ENCODE measurements at places on chromosomes 2 and 18.

- DNase-seq: no peak
These were observed 583.6 kb upstream of the PIK3C3 start for GRCh38 chr18:41371156-41372045.

GRCh38 chr18:35672897-35673296 is 91.4 kb downstream of the GALNT1 start:
- no peak for DNase-seq

DNA sequence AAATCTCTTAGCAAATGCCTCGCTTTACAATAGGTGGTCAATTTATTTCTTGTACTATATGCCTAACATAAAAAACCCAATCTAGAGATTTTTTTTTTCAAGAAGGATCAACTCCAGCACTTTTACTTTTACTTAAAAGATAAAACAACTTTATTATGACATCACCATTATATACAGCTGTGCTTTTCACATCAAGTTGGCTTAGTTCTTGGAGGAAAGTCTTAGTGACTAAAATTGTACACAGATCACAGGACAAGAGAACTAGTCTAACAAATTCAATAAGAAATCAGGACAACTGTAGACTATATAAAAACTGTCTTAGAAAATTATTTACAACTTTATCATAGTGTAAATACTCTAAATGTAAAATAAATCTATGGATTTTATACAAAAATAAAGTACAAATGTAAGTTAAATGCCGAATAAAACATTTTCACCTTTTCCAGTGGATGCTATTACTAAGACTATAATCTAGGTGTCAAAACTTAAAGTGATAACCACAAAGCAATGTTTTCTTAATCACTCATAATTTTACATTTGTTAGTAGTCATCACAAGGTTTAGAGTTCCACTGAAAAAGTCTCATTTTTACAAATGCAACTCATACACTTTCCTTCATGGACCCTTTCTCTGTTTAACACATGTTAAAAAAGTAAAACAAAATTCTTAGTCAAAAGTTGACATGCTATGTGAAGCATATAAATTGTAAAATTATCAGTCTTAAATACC is 5.4 kb upstream of the CD302 start:
- no peak for DNase-seq

GRCh38 chr2:10482913-10483312 is 34.8 kb upstream of the ODC1 start:
- no peak for DNase-seq

DNA sequence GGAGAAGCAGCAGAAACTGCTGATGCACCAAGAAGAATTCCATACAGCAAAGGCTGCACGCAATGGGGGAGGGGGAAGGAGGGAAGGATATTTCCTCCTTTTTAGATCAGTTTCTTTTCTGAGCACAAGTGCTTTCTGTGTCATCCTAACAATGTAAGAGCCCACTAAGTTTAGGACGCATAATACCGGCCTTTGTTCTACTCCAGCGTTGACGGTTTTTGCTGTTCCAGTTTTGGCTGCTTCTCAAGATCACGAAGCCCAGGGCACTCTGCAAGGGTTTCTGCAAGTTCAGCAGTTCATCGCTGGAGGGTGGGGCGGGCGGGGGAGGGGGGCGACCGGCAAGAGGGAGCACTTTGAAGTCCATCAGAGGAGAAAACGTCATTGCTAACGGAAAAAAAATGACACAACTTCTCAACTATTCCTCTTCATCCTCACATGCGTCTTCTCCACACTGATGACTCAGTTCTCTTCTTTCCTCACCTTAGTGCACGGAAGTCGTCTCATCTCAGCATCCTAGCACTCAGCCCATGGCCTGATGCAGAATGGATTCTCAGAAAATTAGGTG is 8.7 kb downstream of the FAM178B start:
- no peak for DNase-seq

GRCh38 chr18:10681581-10682367 is 155.9 kb downstream of the NAPG start:
- no peak for DNase-seq

DNA sequence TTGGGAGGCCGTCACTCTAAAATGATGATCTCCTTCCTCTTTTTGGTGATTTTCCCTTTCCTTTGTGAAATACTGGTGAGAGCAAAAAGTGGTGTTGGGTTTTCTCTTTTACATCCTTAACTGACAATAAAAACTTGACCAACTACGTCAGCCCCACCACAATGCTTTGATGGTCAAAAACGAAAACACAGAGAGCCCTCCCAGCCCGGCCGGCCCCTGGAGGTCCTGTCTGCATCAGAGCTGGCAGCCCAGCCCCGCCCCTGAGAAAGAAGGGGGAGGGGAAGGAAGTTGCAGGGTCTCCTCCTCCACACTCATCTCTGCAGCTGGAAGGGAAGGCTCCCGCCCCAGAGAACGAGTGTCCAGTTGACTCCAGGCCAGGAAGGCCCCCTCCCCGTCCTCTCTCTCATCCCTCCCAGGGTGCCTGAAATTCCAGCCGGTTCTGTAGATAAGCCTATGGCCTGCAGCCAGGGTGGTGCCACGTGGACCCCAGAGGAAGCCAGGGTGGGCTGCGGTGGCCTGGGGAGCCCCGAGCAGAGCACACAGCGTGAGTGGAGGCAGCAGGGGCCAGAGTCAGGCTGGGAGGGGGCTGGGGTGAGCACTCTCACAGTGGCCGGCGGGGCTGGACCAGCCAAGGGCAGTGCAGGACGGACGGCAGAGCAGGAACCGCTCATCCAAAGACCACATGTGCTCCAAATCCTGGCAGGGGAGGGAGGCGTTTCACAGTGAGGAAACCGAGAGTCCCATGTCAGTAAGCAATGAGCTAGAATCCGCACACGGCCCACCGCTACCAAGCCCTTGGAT is 19.8 kb downstream of the BIN1 start:
- DNase-seq: peak; percentile 88

DNA sequence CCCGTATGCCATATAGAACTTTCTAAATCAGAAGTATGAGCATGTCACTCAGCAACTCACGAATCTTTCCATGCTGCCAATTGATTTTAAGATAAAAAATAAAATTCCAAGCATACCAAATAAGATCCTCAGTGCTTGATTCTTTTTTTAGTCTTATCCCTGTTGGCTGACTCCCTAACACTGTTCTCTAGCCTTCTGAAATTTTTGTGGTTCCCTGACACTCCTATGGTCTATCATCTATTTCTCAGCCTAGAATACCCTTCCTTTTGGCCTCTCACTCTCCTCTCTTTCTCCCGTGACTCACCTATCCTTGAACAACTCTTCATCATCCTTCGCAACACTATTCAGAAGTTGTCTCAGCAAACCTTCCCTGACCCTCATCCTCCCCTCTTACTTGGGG is 50.5 kb downstream of the CCDC141 start:
- no peak for DNase-seq

DNA sequence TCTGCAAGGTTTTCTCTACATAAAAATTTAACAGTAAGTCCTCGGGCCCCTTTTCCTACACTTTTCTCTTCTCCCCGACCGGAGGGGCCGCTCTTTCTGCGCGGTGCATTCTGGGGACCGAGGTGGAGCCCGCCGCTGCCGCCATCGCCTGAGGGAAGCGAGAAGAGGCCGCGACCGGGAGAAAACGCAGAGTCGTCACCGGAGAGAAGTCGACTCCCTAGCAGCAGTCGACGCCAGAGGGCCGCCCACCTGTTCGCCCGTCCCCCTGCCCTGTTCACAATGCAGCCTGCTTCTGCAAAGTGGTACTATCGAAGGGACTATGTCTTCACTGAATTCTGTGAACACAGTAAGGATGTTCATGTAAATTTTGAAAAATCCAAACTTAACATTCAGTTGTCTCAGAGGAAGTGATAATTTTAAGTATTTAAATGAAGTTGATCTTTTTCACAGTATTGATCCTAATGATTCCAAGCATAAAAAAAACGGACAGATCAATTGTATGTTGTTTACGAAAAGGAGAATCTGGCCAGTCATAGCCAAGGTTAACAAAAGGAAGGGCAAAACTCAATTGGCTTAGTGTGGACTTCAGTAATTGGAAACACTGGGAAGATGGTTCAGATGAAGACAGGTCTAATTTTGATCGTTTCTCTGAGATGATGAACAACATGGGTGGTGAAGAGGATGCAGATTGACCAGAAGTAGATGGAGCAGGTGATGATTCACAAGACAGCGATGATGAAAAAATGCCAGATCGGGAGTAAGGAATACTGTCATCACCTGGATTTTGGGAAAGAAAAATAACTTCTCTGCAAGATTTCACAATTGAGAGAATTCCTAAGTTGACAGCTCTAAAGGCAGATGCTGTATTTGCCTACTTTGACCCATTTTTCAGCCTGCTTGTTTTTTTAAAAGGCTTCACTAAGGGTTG is 55.8 kb downstream of the ASXL2 start:
- DNase-seq: peak; percentile 69

- no peak for DNase-seq
These were observed 51.0 kb downstream of the FARSB start for GRCh38 chr2:222604749-222605515.

- no peak for DNase-seq
These were observed 66.4 kb downstream of the GALR1 start for GRCh38 chr18:77316008-77316407.

DNA sequence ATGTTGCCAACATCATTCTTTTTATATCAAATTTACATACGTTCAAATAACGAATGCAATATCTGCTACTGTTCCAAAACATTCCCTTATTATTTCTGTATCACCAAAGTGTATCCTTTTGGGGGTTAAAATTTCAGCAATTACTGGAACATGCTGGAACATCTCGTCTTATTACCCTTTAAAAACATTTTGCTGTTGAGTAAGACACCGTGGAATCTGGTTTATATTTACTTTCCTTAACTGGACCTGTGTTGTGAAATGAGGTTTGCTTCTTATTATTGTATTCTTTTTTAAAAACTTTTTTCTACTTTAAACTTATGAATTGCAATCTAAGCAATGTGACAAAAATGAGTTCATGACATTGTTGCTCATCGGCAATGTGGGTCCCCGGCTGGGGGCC is 87.4 kb upstream of the PTPRM start:
- no peak for DNase-seq

DNA sequence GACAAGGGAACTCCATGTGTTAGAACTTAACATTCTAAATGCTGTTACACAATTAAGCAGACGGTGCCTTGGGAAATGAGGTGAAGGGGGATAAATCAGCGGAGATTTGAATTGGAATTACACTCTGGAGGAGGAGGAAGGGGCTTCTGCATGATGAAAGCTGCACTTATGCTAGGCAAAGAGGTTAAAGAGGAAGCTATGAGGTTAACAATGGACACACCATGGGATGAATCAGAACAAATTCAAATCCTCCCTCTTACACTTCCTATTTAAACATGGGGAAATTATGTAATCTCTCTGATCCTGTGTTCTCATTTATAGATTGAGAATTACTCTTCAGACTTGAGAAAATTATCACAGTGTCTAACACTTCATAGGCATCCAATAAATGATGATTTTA is 121.5 kb upstream of the SIX2 start:
- no peak for DNase-seq

GRCh38 chr18:9742524-9743131 is 34.5 kb downstream of the RAB31 start:
- no peak for DNase-seq

DNA sequence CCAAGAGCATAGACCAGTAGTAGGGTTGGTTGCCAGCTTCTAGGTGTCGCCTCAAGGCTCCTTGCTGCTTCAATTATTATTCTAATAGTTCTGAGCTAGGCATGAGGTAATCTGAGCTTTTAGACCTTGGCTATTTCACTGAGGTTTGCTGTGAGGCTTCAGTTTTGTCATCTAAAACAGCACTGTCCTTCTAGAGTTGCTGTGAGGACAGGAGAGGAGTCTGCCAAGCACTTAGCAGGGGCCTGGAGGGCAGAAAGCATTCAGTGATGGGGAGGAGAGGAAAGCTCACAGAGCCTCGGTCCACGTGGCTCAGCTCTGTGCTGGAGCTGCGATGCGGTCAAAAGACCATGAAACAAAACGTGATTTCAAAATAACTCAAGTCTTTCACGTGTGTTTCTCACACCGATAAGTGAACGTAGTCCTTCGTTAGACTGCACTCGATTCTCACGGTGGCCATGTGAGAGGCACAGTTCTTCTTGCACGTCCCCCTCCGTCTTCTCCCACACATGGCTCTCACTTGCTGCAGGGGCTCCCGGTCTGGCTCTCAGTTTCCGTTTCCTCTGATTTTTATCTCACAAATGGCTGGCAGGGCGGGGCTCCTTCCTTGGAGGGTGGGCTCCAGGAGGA is 113.7 kb downstream of the B3GNT2 start:
- no peak for DNase-seq

DNA sequence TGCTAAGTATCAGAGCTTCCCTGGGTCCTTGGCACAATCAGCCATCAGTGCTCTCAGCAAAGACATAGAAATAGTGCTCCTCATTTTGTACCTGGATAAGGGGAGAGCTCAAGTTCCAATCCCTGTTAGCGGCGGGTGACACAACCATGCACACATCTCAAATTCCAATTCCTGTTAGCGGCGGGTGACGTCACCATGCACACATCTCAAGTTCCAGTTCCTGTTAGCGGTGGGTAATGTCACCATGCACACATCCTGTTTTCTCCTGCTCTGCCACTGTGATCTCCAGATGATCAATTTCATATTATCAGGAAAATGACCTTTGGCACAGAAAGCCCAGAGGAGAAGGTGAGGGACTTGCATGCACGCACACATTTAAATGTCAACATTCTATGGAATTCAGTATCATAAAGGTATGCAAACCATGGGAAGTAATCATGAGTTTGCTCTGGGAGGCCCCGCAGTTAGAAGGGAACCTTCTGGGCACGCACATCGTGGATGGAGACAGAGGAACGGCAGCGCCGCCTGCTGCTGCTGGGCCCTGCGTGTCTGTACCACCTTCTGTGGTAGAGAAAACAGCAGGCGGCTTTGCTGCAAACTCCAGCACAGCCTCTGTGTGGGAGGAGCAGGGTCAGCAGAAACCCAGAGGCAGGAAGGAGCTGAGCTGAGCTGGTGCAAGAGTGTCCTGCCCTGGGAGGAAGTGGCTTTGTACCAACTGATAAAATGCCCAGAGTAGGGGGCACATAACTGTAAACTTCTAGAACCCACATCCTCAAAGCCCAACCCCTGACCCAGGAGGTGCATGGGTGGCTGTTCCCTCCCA is 77.8 kb downstream of the MBP start:
- peak; percentile 83 for DNase-seq

GRCh38 chr2:44358503-44358902 is 2.8 kb downstream of the PREPL start:
- no peak for DNase-seq

GRCh38 chr2:160278101-160278878 is 78.2 kb upstream of the ITGB6 start:
- no peak for DNase-seq

GRCh38 chr2:181457741-181458425 is 697 bp downstream of the ITGA4 start:
- peak; percentile 56 for DNase-seq

DNA sequence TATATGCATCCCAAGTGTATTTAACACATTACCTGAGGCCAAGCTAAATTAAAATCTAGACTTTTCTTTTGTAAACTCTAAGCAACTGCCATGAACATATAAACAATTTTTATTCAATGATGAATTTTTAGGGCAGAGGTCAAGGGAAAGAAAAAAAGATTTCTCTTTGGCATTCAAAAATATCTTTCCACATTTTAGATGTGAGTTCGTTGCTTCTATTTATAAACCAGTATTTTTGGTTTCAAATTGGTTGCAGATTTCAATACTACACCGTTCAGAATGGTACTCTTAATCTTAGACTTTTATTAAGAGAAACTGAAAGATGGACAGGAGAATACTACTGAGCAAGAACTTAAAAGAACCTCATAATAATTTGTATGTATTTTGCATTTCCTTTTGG is 293.6 kb upstream of the CCDC68 start:
- no peak for DNase-seq
